Activated T-helper 2 cell treated with anti-CD3 and anti-CD28 coated beads, Interferon-gamma antibody, Interleukin-2, Interleukin-4, amounts not matched to agents 10 μg/mL and 5 μg/mL and 100 μg/mL, durations not matched to agents 14 hours and 24 hours and 36 hours (primary cell): ENCODE measurements at places on chromosomes 4 and X.

- no peak for DNase-seq
These were observed 118.3 kb downstream of the TMA16 start for GRCh38 chr4:163612762-163613161.

GRCh38 chr4:124873361-124874171 lies 161.0 kb upstream of the ANKRD50 start:
- no peak for DNase-seq

DNA sequence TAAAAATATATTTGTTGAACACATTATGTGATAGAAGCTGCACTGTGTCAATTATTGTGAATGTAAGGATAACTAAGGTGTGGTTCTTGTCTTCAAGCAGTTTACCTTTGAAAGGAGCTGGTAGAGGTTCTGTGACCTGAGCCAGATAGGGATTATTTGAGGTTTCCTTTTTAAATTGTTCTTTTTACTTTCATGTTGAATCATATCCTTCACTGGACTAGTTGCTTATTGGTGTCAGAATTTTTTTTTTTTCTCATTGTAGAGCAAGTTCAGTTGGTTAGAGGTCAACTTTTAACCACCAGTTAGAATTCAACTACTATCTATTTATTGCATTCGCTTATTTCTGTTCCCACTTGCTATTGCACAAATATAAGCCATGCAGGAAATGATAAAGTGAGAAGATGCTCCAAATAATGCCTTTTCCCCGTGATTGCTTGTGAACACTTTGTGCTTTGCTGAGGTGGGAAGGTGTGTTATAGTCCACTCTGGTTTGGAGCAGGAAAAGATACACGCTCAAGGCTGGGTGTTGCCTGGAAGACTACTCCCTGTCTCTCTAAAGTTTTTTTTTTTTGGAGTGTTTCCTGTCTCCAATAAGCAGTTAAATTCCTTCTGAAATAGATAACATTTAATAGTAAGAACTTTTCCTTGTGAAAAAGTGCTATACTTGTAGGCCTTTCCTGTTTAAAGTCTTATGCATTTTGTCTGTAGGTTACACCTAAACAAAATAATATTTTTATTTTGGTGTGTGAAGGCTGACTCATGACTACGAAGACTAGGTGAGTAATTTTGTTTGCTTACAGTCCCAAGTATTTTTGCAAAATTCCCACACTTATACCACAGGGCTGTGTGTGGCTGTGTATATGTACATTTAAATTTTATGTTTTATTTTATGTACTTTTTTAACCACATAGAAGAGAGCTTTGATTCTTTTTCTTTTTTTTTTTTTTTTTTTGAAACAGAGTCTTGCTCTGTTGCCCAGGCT lies 83.8 kb upstream of the LCORL start:
- DNase-seq = no peak

- DNase-seq = no peak
These were observed 82.5 kb downstream of the AMELX start for GRCh38 chrX:11375614-11376119.

DNA sequence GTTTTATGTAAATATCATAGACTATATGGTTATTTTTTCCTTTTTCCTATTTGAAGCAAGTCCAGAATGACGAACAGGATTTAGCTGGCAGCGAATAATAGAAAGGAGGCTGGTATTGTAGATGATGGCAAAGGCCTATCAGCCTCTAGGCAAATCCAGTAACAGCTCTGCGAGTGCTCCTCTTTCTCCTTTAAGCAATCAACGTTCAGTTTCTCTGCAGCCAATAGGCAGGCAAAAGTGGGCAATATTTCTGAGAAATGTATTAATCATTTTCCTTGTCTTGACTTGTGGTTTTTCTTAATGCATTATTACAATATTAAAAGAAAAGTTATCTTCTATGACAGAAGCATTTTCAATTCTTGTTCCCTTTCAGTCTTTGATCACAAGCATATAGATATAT lies 183.3 kb downstream of the SH3KBP1 start:
- no peak for DNase-seq

DNA sequence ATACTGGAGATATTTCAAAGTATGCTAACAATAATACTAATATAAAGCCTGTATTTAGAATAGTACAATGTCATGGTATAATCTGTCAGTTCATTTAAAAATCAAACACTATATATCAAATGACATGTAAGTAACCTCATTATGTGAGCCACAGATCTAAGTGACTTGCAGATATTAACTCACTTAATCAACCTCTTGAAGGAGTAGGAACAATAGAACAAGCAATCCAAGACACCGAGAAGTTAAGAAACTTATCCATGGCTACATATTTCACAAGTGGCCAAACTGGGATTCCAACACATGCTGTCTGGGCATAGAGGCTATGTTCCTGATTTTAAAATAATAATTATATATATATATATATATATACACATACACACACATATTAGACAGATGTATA lies 554.0 kb downstream of the ARAP2 start:
- DNase-seq = no peak

DNA sequence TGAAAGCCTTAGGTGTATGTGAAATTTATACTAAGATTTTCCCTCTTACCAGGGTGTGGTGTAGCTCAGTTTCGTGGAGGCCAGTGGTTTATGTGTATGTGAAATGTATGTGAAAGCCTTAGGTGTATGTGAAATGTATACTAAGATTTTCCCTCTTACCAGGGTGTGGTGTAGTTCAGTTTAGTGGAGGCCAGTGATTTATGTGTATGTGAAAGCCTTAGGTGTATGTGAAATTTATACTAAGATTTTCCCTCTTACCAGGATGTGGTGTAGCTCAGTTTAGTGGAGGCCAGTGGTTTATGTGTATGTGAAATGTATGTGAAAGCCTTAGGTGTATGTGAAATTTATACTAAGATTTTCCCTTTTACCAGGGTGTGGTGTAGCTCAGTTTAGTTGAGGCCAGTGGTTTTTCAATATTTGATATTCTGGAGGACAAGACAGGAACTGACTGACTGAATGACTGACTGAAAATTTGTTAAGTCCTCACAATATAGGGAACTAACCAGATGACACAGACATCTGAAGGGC lies 143.7 kb downstream of the NEXMIF start:
- DNase-seq = no peak

- DNase-seq = no peak
These were observed 235.4 kb downstream of the MGST2 start for GRCh38 chr4:139900964-139901376.

DNA sequence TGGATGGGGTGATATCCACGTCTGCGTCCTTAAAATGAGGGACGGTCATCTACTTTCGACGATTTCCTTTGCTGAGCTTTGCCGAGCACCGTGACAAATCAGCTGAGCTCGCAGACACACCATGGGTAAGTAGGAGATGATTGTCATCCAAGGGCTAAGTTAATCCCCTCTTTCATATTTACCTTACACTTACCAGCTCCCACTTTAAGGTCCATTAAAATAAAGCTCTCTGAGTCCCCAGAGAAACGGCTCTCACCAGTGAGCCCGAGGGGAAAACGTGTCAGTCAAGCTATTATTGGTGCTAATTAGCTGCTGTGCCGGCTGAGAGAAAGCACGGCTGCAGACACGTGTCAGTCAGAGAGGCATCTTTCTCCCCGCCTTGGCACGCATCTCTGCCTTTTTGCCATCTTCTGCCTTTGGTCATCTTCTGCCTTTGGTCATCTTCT lies 72.2 kb downstream of the CRLF2 start:
- DNase-seq = no peak

- DNase-seq = no peak
These were observed 20.2 kb downstream of the SYAP1 start for GRCh38 chrX:16739574-16739973.

DNA sequence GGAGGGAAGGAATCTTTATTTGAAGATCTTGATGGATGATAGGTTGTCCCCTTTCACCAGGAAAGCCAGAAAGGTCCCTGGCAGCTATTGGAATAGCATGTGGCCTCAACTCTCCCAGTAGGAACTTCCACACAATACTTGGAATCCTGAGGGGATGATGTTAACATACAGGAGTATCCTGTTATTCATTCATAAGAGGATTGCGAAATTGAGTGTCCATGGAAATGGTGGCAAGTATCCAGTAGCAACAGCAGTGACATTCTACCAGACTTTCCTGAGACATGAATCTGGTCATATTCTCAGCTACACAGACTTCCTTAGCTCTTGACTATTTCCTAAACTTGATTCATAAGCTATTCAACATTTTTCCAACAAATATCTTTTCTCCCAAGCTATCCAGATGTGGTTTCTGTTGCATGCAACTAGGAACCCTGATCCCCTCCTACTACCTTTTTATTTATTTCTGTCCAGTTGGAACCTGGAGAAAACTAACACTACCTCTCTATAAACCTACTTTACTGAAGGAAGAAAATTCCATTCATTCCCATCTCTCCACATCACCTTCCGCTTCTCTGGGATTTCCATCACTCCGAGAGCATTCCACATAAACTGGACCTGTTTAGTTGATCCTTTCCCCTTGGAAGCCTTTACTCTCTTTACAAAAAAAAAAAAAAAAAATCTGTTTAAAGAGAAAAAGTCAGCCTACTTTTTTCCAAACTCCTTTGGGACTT lies 101.8 kb downstream of the ANXA5 start:
- no peak for DNase-seq

DNA sequence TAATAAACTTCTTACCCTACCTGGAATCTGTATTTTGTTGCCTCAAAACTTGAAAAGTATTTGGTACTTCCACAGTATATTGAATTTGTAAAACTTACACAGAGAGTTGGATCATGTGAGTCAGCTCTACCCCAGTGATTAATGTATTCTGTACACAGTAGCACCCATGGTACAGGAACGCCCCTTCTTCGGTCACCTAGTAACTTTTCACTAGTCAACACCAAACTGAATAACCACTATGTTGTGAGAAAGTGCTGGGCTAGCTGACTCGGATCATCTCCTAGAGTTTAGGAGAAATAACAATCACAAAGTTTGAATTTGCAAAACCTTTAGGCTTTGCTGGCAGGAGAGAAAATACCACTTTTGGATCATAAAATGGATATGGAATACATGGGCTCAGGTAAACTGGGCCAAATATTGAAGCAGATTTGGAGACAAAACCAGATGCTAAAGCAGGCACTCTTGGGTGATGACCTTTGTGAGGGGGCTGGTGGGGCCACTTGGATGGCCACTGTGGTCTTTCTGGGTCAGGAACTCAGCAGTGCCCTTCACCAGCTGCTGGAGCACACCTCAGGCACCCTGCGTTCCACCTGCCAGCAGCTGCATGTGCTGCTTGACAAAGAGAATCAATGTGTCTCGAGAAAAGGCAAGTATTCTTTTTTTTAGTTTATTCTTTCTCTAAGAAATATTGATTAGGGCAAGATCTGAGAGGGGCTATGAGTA lies at the start of gene DTHD1:
Gene DTHD1 (plus strand): TSS at position 233 of the 723 bp plus-strand sequence. CDS start 143 bp downstream, at position 376.
- no peak for DNase-seq

DNA sequence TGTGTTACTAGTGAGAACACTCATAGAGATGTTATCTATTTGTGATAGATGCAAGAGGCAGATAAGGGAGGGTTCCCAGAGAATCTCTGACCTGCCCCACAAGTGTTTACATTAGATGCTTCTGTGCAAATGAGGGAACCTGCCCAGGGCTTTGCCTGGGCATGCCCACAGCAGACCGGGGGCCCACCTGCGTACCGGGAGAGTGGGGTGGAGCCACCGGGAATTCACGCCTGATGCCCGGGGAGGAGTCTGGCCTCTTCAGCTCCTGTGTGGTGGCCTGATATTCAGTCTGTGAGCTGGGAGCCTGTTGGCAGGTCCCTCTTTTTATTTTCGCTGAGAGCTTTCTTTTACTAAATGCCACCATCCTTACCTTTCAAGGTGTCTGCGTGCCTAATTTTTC lies 155.7 kb downstream of the SNCA start:
- DNase-seq = no peak

- DNase-seq = no peak
These were observed 93.3 kb downstream of the FANCB start for GRCh38 chrX:14779580-14779979.

- no peak for DNase-seq
These were observed 27.6 kb downstream of the C4orf54 start for GRCh38 chr4:99629962-99630554.

DNA sequence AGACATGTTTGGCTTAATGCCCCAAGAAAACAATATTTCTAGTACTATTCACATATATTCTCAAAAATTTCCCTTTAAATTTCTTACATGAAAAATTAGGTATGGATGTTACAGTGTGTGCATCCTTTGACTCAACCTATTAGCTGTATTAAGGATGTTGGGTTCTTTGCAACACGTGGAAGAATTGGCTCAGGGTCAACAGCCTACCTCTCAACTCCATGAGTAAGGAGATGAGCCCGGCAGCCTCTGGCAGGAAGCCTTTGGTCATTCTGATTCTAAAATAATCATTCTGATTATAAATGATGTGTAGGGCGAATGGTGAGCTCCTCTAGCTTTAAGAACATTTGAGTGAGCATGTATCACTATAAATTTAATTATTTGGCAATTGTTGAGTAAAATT lies 148.0 kb upstream of the WDFY3 start:
- no peak for DNase-seq

GRCh38 chrX:23841847-23842522 lies 59.0 kb downstream of the SAT1 start:
- no peak for DNase-seq

DNA sequence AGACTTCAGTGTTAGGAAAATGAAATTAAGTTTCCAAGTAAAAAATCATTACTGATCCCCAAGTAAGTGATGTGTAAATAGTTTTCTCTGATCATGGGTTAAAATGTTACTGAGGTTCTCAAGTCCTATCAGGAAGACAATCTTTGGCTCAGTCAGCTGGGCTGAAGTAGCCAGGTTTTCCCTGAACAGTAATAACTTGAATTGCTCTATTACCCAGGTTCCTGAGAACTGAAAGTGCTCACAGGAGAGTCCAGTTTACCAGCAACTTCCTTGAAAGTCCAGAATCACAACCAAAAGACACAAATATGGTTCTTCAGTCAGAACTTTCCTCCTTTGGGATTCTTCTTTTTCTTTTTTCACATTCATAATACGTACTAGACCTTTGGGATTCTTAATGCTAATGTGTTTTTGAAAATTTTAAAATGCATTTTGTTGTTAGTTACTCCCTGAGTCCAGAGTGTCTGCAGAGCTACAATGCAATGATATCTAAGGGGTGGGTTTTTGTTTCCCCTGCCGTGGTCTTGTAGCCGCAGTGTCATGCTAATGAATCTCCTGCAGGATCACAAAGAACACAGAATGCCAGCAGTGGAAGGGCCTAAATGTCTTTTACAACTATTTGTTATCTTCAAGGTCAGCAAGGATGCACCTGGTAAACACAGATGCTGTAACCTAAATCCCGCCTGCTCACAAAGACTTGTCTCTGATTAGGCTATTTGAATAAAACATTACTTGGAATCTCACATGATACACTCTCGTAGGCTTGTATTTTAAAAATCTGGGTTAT lies 439.8 kb upstream of the NR3C2 start:
- DNase-seq = no peak

DNA sequence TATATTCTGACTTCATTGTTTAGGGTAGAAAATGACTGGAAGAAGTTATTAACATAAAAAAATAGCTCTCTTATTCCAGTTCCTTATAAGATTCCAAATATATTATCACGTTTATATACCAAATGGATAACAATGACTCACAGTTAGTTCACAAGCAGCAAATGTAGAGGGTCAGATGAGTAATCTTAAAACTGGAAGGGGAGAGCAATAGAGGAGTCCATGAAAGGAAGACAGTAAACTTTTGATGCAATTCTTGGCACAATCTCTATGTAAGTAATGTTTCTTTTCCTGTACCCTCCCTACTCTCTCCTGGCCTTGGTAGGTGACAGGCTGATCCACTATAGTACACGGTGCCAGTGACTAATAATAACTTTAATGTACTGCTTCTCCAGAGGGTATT lies 259.0 kb upstream of the TRPC5 start:
- DNase-seq = no peak

GRCh38 chr4:140858897-140859296 lies 102.7 kb upstream of the TBC1D9 start:
- DNase-seq = no peak
